Stimulated activated naive B cell treated with anti-CD40 and anti-IgM and Interleukin-4, amounts not matched to agents 10 μg/mL and 1 μg/mL and 100 μg/mL, for 72 hours (primary cell): ENCODE measurements at places on chromosomes 3 and 15.

GRCh38 chr3:64634417-64634816 is 53.4 kb downstream of the ADAMTS9 start:
- no peaks in the 10 kb centered on the region for H3K4me1 ChIP-seq
- H3K27me3 ChIP-seq = no peaks in the 10 kb centered on the region
- no peak for DNase-seq

DNA sequence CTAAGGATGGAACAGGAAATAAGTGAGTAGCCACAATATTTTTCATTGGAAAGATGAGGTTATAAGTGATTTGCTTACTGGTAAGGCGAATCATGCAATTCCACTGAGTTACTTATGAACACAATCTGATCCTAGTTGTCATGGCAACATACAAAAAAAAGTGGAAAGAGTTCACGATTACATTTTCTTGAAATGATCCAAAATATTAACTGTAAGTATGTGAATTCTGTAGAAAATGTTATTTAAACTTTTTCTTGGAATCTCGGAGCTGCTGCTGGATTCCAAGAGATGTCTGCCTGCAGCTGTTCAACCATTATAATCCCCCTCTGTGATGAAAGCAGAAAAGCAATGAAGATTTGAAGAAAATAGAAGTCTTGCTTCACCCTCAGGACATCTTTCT is 120.5 kb downstream of the KBTBD8 start:
- no peak overlapping the region for H3K27ac ChIP-seq
- no peak overlapping the region for H3K4me3 ChIP-seq
- peaks cover 14% of the 10 kb centered on the region for H3K27me3 ChIP-seq

GRCh38 chr15:47188758-47189507 is 528.4 kb upstream of the SEMA6D start:
- peaks cover 34% of the 10 kb centered on the region for H3K27me3 ChIP-seq
- no peak overlapping the region for H3K27ac ChIP-seq
- no peak for DNase-seq

- peak overlapping the region; percentile 97 for H3K27ac ChIP-seq
- H3K4me1 ChIP-seq = peaks cover 53% of the 10 kb centered on the region
- H3K27me3 ChIP-seq = no peaks in the 10 kb centered on the region
- peak overlapping the region; percentile 57 for H3K4me3 ChIP-seq
- DNase-seq = no peak
These were observed 27.0 kb downstream of the PSTPIP1 start for GRCh38 chr15:77021803-77022381.

DNA sequence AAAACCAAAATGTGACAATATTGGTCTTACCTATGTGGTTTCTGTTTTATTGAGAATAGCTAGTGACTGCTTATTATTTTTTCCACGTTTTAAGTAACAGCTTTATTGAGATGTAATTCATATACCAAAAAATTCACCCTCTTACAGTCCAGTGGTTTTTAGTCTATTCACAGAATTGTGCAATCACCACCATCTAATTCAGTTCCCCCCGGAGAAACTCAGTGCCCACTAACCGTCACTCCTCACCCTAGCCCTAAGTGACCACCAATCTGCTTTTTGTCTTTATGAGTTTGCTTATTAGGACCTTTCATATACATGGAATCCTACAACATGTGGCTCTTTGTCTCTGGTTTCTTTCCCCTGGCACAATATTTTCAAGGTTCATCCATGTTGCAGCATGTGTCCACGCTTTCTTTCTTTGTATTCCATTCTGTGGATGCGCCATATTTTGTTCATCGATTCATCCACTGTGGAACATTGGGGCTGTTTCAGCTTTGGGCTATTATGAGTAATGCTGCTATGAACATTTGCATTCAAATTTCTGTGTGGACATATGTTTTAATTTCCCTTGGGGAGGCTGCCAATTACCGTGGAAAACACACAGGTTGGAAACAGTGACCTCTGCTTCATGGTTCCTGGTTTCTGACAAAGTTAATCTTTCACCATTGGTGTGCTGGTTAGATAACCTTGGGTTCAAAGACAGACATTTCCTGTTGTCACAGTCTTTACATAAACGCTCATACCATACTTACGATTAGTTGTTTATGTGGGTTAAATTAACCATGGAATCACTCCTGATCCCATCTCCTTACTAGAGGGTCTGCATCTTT is 3.2 kb upstream of the BCL2L10 start:
- DNase-seq = no peak
- peaks cover 7% of the 10 kb centered on the region for H3K27me3 ChIP-seq
- peaks cover 11% of the 10 kb centered on the region for H3K4me1 ChIP-seq
- H3K27ac ChIP-seq = no peak overlapping the region
- H3K36me3 ChIP-seq = peaks cover under 1% of the 10 kb centered on the region

DNA sequence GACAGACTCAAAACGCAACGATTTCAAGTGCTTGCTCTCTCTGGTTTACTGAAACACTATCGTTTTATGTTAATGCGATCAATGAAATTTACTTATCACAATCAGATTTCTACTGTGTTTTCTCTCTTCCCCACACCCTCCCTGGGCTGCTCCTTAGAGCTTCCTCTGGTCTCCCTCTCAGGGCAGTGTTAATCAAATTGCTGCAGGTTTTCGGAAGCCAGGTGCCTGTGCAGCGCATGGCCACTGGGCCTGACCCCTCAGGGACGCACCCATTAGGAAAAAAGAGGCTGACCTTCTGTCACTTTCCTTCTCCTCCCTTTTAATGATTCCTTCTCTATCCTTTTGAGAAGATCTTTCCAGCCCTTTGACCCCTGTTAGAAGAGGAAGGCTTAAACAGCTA is 134.5 kb upstream of the ONECUT1 start:
- no peaks in the 10 kb centered on the region for H3K4me1 ChIP-seq
- H3K4me3 ChIP-seq = no peak overlapping the region
- H3K27me3 ChIP-seq = peaks cover 15% of the 10 kb centered on the region
- no peaks in the 10 kb centered on the region for H3K36me3 ChIP-seq

DNA sequence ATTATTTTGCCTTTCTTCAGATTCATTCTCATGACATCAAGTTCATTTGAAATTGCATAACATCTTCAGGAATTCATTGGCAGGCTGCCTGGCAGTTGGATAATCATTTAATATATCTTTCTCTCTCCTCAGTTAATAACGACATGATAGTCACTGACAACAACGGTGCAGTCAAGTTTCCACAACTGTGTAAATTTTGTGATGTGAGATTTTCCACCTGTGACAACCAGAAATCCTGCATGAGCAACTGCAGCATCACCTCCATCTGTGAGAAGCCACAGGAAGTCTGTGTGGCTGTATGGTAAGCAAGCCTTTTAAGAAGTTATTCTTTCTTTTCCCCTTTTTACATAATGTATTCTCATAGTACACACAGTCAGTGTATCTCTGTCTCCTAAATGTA is 38.2 kb downstream of the TGFBR2 start:
- H3K4me1 ChIP-seq = peaks cover 54% of the 10 kb centered on the region
- H3K36me3 ChIP-seq = peaks cover 36% of the 10 kb centered on the region
- peak; percentile 47 for DNase-seq
- H3K27ac ChIP-seq = peak overlapping the region; percentile 68
- no peaks in the 10 kb centered on the region for H3K27me3 ChIP-seq
- peak overlapping the region; percentile 44 for H3K4me3 ChIP-seq

DNA sequence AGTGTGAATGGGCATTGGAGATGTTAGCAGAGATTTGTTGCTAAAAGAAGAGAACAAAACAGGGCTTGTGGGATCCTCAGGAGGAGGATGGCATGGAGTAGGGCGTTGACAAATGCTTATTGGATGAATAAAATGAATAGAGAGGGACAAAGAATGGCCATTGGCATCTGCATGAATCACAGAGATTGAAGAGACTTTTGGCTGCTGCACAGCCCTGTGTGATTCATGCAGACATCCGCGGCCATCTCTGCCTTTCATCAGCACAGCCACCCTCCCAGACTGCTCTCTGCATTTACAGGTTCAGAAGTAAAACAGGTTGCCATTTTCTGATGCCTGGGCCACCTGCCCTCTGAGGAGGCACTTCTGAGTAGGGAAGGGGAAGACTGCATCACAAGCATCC is 397.9 kb downstream of the EPHB1 start:
- H3K27ac ChIP-seq = no peak overlapping the region
- no peaks in the 10 kb centered on the region for H3K36me3 ChIP-seq

GRCh38 chr3:59290358-59290757 is 240.5 kb upstream of the CFAP20DC start:
- H3K27me3 ChIP-seq = no peaks in the 10 kb centered on the region
- no peak overlapping the region for H3K4me3 ChIP-seq
- no peaks in the 10 kb centered on the region for H3K4me1 ChIP-seq
- DNase-seq = no peak
